T-cell (primary cell): ENCODE measurements at places on chromosomes 13 and 19.

DNA sequence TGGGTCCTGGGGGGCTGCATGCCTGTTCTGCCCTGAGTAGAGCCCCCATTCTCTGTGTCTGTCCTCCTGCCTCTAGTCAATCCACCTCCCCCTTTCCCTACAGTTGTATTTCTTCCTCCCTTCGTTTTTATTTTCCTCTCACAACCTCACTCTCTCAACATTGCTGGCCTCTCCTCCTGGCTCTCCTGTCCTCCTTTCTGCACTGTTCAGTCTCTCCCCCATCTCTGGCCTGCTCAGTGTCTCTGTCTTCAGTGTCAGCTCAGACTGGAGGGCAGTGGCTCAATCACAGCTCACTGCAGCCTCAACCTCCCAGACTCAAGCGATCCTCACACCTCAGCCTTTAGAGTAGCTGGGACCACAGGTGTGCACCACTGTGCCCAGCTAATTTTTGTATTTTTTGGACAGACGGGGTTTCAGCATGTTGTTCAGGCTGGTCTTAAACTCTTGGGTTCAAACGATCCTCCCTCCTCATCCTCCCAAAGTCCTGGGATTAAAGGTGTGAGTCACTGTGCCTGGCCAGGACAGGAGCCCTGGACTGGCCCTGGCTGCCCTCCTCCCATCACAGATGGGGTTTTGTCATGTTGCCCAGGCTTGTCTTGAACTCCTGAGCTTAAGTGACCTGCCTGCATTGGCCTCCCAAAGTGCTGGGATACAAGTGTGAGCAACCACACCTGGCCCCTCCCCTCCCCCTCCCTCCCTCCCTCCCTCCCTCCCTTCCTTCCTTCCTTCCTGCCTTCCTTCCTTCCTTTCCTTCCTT, 32.0 kb upstream of the IGFL1 start:
- DNase-seq = no peak

GRCh38 chr19:2627319-2627829, 75.1 kb downstream of the GNG7 start:
- no peak for DNase-seq

DNA sequence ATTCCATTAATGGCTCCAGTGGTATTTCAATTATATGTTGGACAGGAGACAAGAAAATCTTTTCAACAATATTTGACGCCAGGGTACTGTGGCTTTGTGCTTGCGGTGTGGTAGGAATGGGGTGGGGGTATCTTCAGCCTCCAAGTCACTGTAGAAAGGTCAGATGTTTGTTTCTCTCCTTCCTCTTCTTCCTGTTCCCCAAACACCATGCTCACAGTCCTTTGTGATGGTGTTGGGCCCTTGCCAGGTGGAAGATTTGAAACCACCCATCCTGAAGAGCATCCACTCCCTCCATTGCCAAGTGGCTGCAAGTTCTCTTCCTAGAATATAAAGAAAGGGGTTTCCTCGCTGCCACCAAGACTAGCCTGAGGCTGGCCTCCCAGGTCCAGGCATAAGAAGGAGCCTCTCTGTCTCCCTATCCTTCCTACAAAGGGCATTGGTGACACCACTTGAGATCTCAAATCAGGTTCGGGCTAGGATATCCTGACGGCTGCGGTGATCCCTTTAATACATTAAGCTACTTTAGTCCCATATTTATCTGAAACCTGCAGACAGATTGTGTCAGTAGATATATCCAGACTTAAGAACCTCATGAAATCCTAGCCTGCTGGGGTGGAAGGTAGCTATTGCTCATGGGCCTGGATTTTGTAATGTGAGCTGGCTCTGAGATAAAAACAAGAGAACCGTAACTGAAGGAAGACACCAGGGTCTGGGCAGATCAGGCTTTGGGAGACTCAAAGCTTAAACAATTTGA, 64.3 kb upstream of the SIAH3 start:
- no peak for DNase-seq

- DNase-seq = no peak
These were observed 4.6 kb downstream of the ANKLE1 start for GRCh38 chr19:17286263-17286662.

- no peak for DNase-seq
These were observed 5.6 kb upstream of the ATP11A start for GRCh38 chr13:112684071-112684845.

DNA sequence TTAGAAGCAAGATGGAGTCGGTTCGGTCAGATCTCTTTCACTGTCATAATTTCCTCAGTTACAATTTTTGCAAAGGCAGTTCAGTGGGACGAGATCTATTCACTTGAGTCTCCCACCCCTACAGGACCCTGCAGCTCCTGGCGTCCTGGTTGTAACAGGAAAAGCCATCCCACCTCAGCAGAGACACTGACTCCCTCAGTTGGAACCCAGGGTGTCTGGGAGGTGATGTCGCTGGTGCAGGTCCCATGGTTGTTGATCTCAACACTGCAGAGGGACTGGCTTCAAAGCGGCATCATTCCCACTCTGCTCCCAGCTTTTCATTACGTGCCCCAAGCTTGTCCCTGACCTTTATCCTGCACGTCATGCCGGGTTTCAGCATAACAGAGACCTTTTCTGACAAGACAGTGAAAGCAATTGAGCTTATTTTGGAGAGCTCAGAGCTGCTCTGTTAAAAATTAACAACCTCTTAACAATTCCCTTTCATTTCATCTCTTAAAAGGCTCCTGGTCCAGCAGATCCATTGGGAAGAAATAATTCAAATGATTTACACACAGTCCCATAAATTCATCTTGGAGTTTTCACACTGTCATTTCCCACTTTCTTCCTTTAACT, 17.6 kb upstream of the COG3 start:
- DNase-seq = no peak
